Kidney (tissue), 22 donors: ENCODE measurements at places on chromosomes 11 and 22.

DNA sequence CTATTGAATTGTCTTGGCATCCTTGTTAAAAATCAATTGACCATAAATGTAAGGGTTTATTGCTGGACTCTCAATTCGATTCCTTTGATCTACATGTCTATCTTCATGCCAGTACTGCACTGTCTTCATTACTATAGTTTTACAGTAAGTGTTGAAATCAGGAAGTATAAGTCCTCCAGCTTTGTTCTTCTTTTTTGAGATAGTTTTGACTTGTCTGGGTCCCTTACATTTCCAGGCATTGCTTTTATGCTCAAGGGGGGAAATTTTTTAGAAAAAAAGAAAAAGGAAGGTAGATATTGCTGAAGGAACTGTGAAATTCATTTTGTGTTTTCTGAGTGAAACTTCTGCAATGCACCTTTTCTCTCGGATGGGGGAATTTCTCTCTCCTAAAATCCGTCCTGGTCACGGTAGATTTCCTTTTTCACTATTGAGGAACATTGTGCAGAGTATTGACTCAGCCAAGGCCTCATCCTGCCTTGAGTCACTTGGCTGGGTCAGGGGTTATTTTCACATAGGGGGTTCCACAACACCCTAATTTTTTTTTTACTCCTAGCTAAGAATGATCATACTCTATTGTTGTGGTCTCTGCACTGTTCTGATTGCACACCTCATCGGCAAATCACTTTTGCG lies 2.8 kb upstream of the ACER3 start:
- DNase-seq = no peak

GRCh38 chr22:48407256-48407955 lies 1420.3 kb downstream of the BRD1 start:
- DNase-seq = no peak

DNA sequence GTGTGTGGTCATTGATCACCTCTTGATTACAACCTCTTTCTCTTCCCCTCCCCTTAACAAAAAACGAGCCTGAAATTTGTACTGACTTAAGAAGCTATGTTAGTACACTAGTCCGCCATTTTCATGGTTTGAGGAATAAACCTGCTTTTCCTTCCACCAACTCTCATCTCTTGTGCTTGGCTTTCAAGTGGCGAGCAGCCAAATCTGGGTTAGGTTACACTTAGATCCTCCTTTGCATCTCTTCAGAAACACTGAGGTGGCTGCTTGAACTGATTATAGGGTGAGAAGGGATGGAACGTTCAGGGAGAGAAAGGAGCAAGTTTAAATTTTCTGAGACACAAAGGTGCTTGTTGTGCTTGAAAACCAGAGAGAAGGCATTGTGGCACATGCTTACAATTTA lies 2171.4 kb downstream of the LRRC4C start:
- DNase-seq = no peak

GRCh38 chr22:27445881-27446280 lies 355.7 kb downstream of the MN1 start:
- peak; percentile 84 for DNase-seq
